ENCODE measurements at places on chromosomes 11 and 22. TPM values are rescaled to one million over a fixed set of nuclear protein-coding genes. Genes with fewer than 3 reads are reported as not detected.

DNA sequence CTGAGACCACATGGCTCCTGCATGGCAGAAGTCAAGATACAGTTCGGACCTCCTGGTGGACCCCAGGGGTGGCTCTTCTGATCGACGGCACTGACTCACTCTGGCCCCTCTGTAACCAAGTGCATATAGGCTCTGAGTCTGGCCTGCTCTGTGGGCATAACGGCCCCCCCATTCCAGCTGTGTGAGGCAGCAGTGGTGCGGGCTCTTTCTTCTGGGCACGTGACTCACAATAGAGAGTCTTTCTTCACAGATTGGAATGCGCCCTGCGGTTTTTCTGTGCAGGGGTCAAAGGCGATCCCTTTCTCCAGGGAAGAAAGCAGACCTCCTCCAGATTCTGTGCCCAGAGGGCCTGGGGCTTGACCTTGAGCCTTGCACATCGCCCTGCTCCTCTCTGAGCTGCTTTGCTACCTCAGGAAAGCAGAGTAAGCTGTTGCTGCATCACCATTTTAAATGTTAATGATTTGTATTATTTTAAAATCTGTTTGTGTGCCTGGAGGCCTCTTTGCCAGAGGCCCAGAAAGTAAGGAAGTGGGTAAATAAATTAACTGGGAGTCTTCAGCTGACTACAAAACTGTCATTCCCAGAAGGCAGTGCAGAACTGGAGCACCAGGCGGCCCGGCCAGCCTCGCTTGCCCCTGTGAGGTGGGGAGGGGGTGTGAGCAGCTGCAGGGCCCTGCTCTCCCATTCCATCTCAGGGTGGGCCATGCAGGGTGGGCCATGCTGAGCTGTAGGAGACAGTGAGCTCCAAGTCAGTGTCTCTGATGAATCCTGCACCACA is 199.0 kb downstream of the GRIK4 start:
- H3K27ac ChIP-seq, result no peak overlapping the region
- no peak overlapping the region for H3K4me3 ChIP-seq
- no peaks in the 10 kb centered on the region for H3K36me3 ChIP-seq
- peaks cover 10% of the 10 kb centered on the region for H3K4me1 ChIP-seq
- no peak for DNase-seq

DNA sequence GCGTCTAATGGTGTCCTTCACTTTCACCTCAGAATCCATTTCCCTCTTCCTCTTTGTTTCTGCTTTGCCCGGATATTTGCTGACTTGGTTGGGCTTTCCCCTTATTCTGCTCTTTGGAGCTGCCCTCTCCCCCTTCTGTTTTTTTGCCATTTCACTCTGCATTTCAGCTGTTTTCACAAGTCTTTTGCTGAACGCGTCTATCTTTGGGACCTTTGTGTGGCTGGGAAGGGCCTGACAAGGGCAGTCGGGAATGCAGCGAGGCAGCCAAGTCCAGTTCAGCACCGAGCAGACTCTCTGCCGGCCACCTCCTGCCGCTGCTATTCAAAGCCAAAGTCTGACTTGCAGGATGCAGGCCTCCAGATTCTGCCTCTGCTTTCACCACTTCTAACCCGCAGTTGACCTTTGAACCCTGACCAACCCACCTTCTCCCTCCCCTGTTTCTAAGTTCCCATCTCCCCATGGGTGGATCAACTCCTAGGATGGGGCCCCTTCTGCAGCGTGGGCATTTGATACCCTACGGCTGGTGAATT is 38.2 kb downstream of the FEZ1 start:
- no peak for DNase-seq
- peaks cover 17% of the 10 kb centered on the region for H3K27me3 ChIP-seq
- no peak overlapping the region for H3K27ac ChIP-seq
- no peaks in the 10 kb centered on the region for H3K36me3 ChIP-seq

- peaks cover 9% of the 10 kb centered on the region for H3K36me3 ChIP-seq
- no peak for DNase-seq
- no peak overlapping the region for H3K4me3 ChIP-seq
- H3K4me1 ChIP-seq, result peaks cover 11% of the 10 kb centered on the region
- no peak overlapping the region for H3K27ac ChIP-seq
Observed at GRCh38 chr11:90135016-90135415, 553 bp downstream of the NAALAD2 start.

DNA sequence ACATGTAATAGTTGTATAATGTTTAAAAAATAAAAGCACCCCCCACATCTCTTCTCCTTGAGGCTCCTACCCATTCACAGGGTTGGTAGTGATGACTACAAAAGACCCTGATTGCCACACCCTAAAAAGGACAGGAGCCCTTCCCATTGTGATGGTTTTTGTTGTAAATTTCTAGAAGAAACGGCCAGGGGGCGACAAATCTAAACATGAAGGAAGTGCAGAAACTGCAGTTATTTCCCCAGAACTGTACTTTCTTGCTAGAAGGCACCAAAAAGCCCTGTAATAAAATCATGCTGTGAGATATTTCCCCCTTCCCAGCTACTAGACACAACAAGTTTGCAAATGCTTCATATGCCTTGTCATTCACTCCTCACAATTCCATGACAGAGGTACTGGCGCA is 10.8 kb downstream of the PRR5L start:
- H3K36me3 ChIP-seq, result no peaks in the 10 kb centered on the region
- H3K27me3 ChIP-seq, result peaks cover 36% of the 10 kb centered on the region
- no peak overlapping the region for H3K27ac ChIP-seq
- H3K4me3 ChIP-seq, result no peak overlapping the region

DNA sequence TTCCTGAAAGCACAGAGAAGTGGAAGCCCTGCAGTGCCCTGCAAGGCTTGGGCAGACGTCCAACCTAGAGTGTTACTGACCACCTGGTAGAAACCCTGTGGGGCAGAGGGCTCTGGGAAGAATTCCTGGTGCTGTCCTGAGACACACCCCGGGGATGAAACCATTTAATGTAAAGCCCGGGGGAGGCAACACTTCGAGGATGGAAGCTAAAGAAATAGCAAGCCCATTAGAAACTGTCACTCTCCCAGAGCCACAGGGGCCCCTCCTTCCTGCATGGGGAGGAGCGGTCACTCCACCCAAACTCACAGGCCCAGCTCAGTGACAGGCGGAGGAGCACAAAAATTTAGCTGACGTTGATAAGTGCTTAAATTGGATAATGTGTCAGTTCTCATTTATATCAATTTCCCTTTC is 57.6 kb downstream of the NRXN2 start:
- H3K4me3 ChIP-seq, result no peak overlapping the region
- DNase-seq, result no peak
- no peaks in the 10 kb centered on the region for H3K36me3 ChIP-seq

DNA sequence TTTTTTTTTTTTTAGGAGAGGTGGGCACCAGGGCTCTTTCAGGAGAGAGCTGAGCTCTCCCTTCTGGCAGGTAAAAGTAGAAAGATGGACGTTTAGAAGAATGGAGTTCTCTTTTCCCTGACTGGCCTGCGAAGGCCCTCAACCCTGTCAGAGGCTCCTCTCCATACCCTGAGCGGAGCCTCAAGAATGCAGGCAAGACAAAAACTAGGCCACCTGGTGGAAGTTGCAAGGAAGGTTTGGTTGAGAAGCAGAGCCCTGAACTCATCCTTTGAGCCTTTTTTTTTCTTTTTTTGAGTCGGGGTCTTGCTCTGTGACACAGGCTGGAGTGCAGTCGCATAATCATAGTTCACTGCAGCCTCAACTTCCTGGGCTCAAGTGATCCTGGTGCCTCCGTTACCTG is 1.4 kb downstream of the OTOG start:
- no peak for DNase-seq
- peaks cover 57% of the 10 kb centered on the region for H3K27me3 ChIP-seq
- no peak overlapping the region for H3K4me3 ChIP-seq
- no peaks in the 10 kb centered on the region for H3K36me3 ChIP-seq

GRCh38 chr22:43550024-43550620 is 138.3 kb downstream of the MPPED1 start:
- H3K27me3 ChIP-seq, result peaks cover 13% of the 10 kb centered on the region
- no peak overlapping the region for H3K27ac ChIP-seq
- no peaks in the 10 kb centered on the region for H3K36me3 ChIP-seq

DNA sequence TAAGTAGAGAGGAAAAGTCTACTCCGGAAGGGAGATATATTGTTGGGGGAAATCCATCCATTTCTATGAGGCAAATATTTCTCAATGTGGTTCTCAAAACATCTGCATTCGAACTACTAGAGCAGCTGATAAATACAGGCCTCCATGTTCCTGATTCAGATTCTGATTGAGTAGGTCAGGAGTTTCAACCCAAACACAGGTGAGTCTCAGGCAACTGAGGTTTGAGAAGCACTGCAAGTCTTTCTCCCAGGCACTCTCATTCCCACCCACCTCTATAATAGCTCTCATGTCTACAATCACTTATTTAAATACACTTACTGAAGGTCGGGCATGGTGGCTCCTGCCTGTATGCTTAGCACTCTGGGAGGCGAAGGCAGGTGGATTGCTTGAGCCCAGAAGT is 14.7 kb upstream of the ASPHD2 start:
- H3K4me3 ChIP-seq, result no peak overlapping the region
- no peak overlapping the region for H3K27ac ChIP-seq
- no peaks in the 10 kb centered on the region for H3K4me1 ChIP-seq
- no peaks in the 10 kb centered on the region for H3K36me3 ChIP-seq
- DNase-seq, result no peak

GRCh38 chr11:125233736-125234275 is 69.3 kb downstream of the PKNOX2 start:
- H3K27me3 ChIP-seq, result peaks cover 52% of the 10 kb centered on the region
- no peak for DNase-seq
- peaks cover 6% of the 10 kb centered on the region for H3K36me3 ChIP-seq
- H3K4me3 ChIP-seq, result no peak overlapping the region
- H3K27ac ChIP-seq, result no peak overlapping the region

DNA sequence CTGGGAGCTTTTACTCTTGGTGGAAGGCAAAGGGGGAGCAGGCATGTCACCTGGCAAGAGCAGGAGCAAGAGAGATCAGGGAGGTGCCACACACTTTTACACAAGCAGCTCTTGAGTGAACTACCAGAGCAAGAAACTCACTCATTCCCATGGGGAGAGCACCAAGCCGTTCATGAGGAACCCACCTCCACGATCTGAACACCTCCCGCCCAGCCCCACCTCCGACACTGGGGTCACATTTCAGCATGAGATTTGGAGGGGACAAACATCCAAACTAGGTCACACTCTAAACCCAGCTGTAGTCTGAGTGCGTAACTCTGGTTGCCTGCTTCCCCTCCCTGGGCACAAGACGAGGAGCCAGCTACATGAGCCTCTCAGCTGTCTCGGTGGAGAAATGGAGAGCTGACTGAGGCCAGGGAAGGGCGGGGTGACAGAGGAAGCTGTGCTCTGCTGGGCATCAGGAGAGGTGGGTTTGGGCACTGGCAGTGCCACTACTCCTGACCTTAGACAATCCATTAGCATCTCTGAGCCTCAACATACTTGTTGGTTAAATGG is 134.6 kb downstream of the PKNOX2 start:
- H3K27ac ChIP-seq, result no peak overlapping the region
- no peaks in the 10 kb centered on the region for H3K4me1 ChIP-seq
- H3K36me3 ChIP-seq, result no peaks in the 10 kb centered on the region
- no peak for DNase-seq
- no peak overlapping the region for H3K4me3 ChIP-seq

GRCh38 chr22:25775531-25775930 is 33.5 kb downstream of the MYO18B start:
- DNase-seq, result no peak
- H3K4me3 ChIP-seq, result no peak overlapping the region
- H3K27me3 ChIP-seq, result peaks cover 4% of the 10 kb centered on the region
- peaks cover 7% of the 10 kb centered on the region for H3K4me1 ChIP-seq
- no peak overlapping the region for H3K27ac ChIP-seq

DNA sequence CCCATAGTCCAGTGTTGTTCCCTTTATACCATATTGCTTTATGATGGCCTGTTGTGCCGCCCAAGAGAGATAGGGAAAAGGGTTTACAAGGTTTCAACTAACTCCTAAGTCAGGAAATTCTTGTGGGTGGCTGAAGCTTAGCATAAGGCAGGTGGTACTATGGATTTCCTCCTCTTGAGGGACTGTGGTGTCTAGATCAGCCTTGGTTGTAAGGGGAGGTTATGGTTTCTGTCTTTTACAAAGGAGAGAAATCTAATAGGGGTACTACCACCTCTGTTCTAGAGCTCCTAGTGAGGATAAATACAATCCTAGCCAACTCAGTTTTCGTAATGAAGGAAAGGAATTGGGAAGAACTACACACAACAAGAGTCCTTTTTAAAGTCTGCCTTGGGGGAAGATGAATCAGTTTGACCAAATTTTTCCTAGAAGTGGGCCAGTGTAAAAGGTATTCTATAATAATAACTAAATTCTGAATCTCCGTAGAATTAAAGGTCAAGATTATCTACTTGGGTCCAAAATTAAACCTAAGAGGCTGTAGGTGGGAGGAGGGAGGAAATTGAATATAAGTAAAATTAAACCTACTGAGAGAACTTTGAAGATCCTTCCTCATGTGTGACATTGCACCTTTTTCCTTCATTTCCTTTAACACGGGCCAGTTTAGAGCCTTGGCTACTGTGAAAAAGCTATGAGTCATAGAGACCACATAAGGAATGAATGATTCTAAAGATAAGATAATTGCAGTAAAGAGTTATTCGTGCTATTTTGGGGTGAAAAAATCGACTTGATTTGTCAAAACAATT is 17.2 kb downstream of the DLAT start:
- H3K4me1 ChIP-seq, result peaks cover 4% of the 10 kb centered on the region
- H3K4me3 ChIP-seq, result no peak overlapping the region
- no peak overlapping the region for H3K27ac ChIP-seq
- no peaks in the 10 kb centered on the region for H3K27me3 ChIP-seq

- H3K4me3 ChIP-seq, result peak overlapping the region; percentile 100
- peaks cover 11% of the 10 kb centered on the region for H3K36me3 ChIP-seq
- peaks cover 56% of the 10 kb centered on the region for H3K4me1 ChIP-seq
- DNase-seq, result no peak
- H3K27me3 ChIP-seq, result no peaks in the 10 kb centered on the region
Observed at GRCh38 chr11:83158357-83158786, 1.4 kb downstream of the PCF11 start.

GRCh38 chr22:28885939-28886338 is 2.6 kb downstream of the ZNRF3 start:
- H3K27ac ChIP-seq, result no peak overlapping the region
- H3K4me3 ChIP-seq, result no peak overlapping the region
- DNase-seq, result no peak
- H3K4me1 ChIP-seq, result peaks cover 16% of the 10 kb centered on the region

The FAM111A gene
- 61.6 TPM for polyA plus RNA-seq

The MMP26 gene
- polyA plus RNA-seq, result not detected

The CHADL gene
- polyA plus RNA-seq, result not detected

The PRG2 gene
- polyA plus RNA-seq, result not detected

The SLC17A6 gene
- polyA plus RNA-seq, result not detected

The SAA4 gene
- polyA plus RNA-seq, result not detected

The GDPD4 gene
- polyA plus RNA-seq, result not detected

The APOA1 gene
- 0.45 TPM for polyA plus RNA-seq
